ENCODE measurements at places on chromosomes 5 and 9. TPM values are rescaled to one million over a fixed set of nuclear protein-coding genes. Genes with fewer than 3 reads are reported as not detected.

DPYSL3 gene
- 0.20 TPM for total RNA-seq

ISL1 gene
- not detected for total RNA-seq

USP20 gene
- 107 TPM for total RNA-seq

LCN1 gene
- total RNA-seq = not detected

GPX8 gene
- not detected for total RNA-seq

ADAMTS13 gene
- total RNA-seq = 2.5 TPM

FAT2 gene
- not detected for total RNA-seq

RGS3 gene
- total RNA-seq = 31.2 TPM
